ENCODE measurements at places on chromosomes 1 and 21.

DNA sequence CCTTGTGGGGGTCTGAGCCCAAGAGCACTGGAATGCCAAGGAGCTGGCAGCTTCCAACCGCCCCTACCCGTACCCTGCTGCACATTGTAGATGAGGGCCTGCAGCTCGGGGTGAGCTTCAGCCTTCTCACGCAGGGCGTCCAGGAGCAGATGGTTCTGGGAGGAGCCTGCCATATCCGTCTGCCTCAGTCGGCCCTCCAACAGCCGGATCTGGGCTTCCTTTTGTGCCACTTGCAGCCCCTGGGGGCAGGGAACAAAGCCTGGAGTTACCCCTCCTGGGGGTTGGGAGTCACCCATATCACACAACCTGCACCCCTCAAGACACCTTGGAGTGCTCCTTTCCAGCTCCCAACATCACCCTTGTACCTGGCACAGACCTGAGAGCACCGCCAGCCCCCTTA, 34.8 kb downstream of the KIF21B start:
- no peak for DNase-seq

DNA sequence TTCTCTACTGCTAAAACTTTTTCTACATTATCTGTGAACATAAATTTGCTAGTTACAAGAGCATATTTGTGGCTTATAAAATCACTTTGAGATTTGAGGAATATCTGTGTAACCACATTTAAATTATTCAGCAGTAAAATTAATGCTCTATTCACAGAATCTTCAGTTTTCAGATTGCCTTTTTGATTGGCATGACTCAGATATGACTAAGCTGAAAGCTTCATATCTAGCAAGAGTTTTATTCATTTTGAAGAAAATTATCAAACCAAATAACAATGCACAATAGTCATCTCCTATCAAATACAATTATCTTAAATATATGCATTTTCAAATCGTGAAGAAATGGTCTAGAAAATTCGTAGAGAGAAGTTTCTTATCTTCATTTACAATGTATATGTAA, 1498.2 kb upstream of the B3GALT2 start:
- no peak for DNase-seq

- no peak for DNase-seq
These were observed at the start of gene RAP1GAP for GRCh38 chr1:21669258-21670058. TSS of gene RAP1GAP (minus strand) at chr1:21669357. CDS start at chr1:21620032, 49,325 bp downstream.

GRCh38 chr1:229582011-229582694, 23.6 kb upstream of the ABCB10 start:
- DNase-seq: no peak

GRCh38 chr1:156433032-156433431, 64.0 kb downstream of the RHBG start:
- DNase-seq: no peak

DNA sequence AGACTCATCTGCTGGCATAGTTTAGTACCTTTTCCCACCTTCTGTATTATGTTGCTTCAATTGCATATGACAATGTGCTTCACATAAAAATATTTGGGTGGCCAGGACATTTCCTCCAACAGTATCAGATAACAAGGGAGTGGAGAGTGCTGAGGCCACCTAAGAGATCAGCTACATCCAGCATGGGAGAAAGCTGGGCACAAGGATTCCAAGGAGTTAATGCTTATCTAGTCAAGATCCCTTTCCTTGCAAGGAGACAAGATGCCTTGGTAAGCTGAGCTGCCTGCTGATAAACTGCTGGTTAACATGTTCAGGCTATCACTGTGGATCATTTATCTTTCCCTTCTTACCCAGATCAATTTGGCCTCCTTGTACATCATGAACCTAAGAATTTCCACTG, 5.4 kb downstream of the TACSTD2 start:
- no peak for DNase-seq

DNA sequence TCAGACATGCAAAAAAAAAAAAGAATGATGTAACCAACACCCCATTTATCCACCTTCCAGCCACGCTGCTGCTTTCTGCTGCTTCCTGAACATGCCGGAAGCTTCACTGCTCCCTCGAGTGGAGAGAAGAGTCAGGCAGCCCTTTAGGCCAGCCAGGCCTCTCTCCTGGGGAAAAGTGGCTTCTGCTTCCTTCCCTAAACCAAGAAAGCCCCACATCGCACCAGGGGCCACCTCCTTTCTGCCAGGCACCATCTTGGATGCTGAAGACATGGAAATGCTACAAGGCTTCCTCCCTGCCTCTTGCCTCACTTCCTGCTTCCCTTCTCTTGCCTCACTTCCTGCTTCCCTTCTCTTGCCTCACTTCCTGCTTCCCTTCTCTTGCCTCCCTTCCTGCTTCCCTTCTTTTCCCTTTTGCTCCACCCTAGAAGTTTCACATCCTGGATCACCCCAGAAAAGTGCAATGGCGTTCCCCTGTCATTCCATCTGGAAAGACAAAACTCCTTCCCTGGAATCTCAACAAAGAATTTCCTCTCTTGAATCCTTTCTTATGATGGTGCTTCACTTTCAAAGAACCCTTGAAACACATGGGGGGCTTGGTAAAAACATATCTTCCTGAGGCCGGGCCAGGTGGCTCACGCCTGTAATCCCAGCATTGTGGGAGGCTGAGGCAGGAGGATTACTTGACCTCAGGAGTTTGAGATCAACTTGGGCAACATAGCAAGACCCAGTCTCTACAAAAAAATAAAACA, 18.7 kb downstream of the TNFRSF8 start:
- no peak for DNase-seq
